AG04449 (cell line): ENCODE measurements at places on chromosomes 3 and 15.

DNA sequence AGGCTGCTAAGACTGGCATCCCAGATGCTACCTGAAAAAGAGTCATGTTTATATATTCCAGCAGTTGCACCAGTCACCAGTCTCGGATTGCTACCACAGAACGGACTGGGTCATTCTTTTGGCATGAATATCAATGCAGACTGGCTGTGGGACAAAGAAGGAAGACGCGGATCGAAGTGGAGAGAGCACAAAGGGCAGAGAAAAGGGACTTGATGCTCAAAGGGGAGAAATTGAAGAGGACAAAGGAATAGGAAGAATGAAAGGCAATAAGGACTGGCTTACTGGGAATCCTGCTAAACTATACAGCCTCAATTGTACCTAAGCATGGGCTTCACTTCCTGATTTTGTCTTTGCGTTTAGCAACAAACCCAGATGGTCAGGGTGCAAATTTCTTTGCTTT is 15.3 kb upstream of the DIS3L start:
- no peak for DNase-seq

DNA sequence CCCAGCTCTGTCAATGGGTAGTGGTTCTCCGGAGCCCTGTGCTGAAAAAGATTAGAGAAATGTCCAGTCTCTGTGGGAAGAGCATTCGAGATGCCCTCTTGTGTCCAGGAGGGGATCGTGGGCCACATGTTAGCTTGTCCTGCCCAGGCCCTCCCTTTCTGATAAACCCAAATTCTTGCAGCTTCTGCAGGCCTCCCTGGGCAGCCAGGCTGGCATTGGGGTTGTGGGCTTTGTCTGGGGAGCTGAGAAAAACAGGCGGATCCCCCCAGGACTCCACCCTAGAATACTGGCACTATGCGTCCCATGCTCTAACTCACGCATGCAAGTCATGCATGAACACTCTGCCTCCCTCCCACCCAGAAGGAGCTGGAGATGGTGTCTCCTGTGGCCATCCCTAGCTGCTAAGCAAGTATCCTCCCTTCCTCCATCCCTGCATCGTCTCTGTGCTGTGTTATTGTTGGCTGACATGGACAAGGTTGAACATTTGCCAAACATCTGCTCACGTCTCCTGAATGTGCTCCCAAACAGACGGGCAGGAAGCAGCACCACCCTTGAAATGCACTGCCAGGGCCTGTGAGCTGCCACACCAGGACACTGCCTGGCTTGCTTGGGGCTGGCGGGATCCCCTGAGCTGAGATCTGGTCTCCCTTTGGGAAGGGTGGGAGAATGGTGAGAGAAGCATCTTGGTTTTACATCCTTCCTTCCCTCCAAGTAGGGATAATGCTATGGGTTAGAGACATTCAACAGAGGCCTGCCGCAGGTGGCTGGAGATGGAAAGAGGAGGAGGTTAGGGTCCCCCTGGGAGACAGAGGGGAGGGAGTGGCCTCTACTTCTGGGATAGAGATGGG is 26.5 kb downstream of the CFAP161 start:
- no peak for DNase-seq

- DNase-seq = no peak
Measured at GRCh38 chr3:98513091-98513511, 9.6 kb downstream of the CLDND1 start.

GRCh38 chr3:155608228-155608920 is 136.5 kb downstream of the PLCH1 start:
- DNase-seq = no peak

GRCh38 chr3:69770976-69771634 is 31.8 kb downstream of the MITF start:
- DNase-seq = no peak

- no peak for DNase-seq
Measured at GRCh38 chr15:50879016-50879617, 29.4 kb upstream of the AP4E1 start.

GRCh38 chr15:70633103-70633831 is 130.1 kb downstream of the UACA start:
- no peak for DNase-seq

GRCh38 chr15:90469723-90470122 is 60.0 kb upstream of the CRTC3 start:
- DNase-seq = no peak

DNA sequence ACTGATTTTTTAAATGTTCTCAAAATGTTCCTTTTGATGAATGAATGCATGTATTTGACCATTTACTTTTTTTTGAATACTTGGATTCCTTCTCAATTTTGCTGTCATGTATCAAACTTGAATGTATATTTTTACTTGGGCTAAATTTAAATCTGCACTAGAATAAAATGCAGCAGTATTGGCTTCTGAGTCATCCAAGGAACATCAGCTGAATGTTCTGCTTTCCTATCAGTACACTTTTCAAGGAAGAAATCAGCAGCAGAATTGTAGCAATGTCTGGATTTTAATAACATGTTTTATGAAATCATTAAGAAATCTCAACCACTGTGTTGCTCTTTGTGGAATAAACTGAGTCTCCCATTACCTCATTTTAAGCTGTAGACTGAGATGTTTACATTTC is 57.0 kb upstream of the COL6A6 start:
- DNase-seq = no peak

DNA sequence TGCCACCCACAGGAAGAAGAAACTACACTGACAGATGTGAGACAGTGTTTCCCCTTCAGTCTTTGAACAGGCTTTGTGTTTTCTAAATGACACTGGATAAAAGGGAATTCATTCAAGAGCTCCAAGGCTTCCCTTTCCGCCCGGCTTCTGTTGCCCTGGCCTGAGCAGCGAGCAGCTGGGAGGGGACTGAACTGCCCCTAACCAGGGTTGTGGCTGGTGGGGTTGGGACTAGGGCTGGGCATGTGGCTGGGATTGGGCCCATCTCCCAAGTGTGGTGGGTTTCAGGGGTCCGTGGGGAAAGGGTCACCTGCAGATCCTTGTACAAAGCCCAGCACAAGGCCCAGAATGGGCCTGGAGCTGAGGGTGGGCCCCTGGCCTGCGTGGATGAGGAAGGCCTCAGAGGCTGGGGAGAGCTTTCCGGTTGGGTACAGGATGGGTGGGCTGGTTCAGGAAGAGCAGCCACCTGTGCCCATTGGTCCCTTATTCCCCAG is 10.4 kb downstream of the VILL start:
- no peak for DNase-seq

DNA sequence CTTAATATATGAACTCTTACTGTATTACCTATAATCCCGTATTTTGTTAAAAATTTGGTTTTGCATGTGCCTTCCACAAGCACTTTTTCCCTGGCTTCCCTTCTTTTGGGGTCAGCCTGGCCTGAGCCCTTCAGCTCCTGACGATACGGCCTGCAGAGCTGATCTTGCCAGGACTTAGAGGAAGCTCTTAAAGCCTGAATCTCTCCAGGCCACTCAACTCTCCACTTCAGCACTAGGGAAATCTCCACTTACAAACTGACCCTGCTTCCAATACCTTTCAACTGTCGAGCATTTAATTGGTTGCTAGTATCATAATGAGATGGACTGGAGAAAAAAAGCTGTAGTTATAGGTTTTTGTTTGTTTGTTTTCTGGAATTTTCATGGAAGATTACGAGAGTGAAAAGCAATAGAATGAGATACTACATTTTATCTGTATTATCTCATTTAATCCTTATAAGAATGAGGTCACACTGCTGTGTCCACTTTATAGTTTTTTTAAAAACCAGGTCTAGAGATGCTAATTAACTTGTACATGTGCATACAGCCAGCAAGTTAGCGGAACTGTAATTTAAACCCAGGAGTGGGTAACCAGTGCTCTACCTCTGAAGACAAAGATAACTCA is 54.8 kb downstream of the ZBTB38 start:
- no peak for DNase-seq

DNA sequence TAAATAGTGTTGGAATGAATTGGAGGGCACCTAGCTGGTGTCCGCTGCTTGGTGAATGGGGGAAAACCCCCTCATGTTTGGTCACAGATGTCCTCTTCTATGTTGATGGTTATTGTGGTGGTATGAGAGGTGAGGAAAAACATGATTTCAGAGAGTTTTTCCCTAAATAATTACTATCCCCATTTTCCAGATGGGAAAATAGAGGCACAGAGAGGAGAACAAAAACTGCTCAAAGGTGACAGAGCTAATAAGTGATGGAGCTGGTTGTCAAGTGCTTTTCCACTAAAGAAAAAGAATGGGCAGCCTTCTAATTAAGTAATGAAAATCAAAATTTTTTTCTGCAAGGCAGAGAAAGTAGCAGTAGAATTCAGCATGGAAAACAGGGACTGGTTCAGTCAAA is 30.2 kb upstream of the CFAP161 start:
- DNase-seq = no peak

- no peak for DNase-seq
Measured at GRCh38 chr3:39385456-39386090, 2.4 kb downstream of the SLC25A38 start.

DNA sequence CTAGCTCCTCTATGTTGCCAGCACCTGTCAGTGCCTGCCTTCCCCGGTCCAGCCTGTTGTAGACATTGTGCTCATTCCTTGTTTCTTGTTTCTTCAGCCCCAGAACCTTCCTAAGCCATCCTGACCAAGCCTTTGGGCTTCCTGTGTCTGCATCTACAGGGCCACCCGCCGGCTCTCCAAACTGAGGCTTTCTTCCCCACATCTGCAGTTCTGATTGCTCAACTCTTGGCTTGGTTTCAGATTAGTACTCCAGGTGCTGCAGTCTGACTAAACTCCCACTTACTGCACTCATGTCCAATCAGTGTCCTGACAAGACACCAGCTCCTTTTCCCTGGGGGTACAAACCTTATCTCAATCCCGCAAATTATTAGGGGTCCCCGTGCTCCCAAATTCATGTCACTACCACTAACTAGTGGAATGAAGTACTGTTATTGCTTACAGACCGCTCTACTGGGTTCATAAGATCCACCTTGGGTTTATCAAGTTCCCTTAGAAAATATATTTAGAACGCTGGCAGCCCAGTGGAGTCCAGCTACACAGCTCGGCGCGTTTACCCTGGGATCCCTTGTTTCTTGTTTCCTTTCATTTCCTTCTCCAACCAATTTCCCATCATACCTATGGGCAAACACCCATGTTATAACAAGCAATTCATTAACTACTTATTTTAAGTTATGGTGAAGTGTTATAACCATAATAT is 114.2 kb upstream of the TJP1 start:
- no peak for DNase-seq

DNA sequence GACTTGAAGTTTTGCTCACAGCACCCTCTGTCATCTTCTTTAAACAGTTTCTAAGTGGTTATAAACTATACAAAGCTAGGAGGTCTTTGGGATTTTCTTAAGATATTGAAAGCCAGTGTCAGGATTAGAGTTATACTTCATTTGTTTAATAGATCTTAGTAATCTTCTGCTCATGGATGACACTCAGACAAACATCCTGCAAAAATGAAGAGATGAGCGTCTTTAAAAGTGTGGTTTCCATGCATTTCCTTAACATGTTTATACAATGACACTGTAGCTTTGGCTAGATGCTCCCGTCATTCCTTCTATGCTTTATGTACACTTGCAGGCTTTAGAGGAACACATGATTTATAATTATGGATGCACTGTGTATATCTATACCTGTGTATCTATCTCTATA is 182.2 kb downstream of the NAALADL2 start:
- no peak for DNase-seq

- no peak for DNase-seq
Measured at GRCh38 chr3:97930018-97930417, 42.2 kb downstream of the RIOX2 start.

- no peak for DNase-seq
Measured at GRCh38 chr3:197491923-197492664, 63.7 kb downstream of the BDH1 start.

GRCh38 chr3:173743516-173743915 is 346.0 kb downstream of the NLGN1 start:
- DNase-seq = no peak

DNA sequence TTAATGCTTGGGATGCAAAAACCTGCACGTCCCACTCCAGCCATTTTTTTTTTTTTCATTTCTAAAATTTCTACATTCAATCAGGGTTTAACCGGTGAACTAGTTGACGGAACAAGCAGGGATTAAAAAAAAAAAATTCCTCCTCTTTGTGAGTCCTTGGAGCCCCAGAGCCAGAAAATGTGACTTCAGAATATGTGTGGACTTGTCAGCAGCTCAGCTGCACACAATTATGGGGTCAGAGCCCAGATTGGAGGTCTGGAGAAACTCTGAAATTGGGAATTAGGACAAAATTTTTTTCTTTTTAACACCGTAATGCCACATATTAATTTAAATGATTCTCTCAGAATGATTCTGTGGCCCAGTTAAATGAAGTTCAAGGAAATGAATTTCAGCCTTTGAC is 921.0 kb upstream of the CFAP20DC start:
- no peak for DNase-seq
